ENCODE measurements at places on chromosomes 5 and 9.

DNA sequence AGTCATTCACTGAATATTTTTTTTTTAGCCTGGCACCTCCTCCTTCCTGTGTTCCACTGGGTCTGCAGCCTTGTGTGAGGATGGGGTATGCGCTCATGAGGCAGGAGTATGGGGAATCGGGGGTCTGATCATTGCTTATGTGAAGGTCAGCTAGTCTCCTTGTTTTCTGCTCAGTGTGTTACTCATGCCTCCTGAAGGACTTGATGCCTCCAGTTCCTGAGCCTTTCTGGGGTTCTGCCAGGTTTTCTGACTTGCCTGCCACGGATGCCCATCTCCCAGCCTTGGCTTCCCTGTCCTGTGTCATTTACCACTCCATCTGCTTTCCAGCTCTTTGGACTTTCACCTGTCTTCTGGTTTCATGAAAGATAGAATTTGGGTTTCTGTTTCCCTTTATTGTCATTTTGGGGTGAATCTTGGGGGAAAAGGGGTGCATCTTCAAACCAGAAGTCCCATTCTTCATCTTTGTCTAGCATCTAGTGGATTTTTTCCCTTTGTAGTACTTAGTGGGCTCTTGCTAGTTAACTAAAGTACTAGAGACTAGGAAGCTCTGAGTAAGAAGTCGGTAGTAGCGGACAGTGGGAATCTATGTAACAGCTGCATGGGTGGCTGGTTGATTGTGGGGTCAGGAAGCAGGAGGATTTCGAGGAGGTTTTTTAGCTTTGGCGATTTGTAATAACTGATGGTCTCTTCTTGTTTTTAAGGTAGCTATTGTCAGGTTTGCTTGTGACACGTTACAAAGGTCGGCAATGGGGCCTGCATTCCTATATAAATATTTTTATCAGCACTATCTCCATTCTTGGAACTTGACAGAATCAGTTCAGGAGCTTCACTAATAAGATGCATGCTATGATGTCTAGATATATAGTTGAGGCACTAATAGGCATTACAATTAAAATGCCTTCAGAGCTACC, 8.2 kb downstream of the OTULIN start:
- DNase-seq: no peak

- no peak for DNase-seq
Measured at GRCh38 chr5:94613583-94613982, 4.8 kb downstream of the KIAA0825 start.

- peak; percentile 89 for DNase-seq
Measured at GRCh38 chr9:2559192-2560152, 62.1 kb upstream of the VLDLR start.

DNA sequence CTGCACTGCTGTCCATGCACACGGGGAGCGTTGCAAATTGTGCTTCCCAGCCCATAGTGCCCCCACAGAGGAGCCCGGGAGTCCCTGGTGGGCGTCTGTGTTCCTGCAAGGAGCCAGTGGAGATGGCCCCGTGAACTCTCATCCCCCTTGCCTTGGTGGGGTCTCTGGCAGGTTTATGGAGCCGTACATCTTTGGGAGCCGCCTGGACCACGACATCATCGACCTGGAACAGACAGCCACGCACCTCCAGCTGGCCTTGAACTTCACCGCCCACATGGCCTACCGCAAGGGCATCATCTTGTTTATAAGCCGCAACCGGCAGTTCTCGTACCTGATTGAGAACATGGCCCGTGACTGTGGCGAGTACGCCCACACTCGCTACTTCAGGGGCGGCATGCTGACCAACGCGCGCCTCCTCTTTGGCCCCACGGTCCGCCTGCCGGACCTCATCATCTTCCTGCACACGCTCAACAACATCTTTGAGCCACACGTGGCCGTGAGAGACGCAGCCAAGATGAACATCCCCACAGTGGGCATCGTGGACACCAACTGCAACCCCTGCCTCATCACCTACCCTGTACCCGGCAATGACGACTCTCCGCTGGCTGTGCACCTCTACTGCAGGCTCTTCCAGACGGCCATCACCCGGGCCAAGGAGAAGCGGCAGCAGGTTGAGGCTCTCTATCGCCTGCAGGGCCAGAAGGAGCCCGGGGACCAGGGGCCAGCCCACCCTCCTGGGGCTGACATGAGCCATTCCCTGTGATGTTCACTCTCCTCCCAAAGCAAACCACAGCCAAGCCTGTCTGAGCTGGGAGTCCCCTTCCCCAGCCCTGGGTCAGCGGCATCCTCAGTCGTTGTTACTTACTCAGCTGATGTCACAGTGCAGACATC, 3.1 kb downstream of the MRPS2 start:
- DNase-seq: peak; percentile 70

GRCh38 chr5:94992325-94992724, 292.6 kb downstream of the MCTP1 start:
- no peak for DNase-seq
